ENCODE measurements at places on chromosomes 1 and 21. TPM values are rescaled to one million over a fixed set of nuclear protein-coding genes. Genes with fewer than 3 reads are reported as not detected.

GRCh38 chr1:209870151-209870831 is 42.5 kb downstream of the UTP25 start:
- no peak for DNase-seq

DNA sequence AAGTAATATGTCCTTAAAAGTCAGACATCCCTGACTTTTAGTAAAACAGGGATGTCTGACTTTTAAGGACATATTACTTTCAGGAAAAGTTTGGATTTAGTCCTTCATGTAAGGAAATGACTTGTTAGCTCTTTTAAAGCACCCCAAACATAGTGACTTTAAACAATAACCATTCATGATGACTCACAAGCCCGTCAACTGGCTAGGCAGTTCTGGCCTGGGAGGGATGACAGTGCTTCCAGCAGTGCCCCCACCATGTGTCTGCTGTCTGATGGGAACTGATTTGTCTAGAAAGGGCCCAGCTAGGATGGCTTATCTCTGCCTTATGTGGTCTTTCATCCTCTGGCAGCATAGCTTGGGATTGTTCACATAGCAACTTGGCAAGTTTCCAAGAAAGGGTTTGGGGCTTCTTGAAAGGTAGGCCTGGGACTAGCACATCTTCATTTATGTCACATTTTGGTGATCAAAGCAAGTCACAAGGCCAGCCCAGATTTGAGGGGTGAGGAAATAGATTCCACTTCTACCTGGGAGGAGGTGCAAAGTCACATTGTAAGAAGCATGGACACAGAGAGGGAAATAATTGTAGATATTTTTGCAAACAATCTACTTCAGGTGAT is 143.5 kb downstream of the C1orf94 start:
- DNase-seq, result no peak

- no peak for DNase-seq
These were observed 96.5 kb downstream of the USP25 start for GRCh38 chr21:15826147-15826780.

GRCh38 chr21:37805266-37805665 is 111.0 kb downstream of the KCNJ6 start:
- no peak for DNase-seq

The FCRLB gene
- total RNA-seq, result 0.65 TPM

The ETNK2 gene
- total RNA-seq, result 12.6 TPM

The ENTREP3 gene
- 11.5 TPM for total RNA-seq

The ACTN2 gene
- total RNA-seq, result 5.3 TPM

The PLA2G2F gene
- total RNA-seq, result not detected

The TINAGL1 gene
- total RNA-seq, result 89.7 TPM

The ZNF669 gene
- total RNA-seq, result 7.2 TPM

The C1QC gene
- 339 TPM for total RNA-seq

The MYOG gene
- not detected for total RNA-seq

The EPHA8 gene
- not detected for total RNA-seq

Data from omental fat pad (tissue), 4 donors.